GM20000 (cell line): ENCODE measurements at places on chromosomes 11 and 22.

DNA sequence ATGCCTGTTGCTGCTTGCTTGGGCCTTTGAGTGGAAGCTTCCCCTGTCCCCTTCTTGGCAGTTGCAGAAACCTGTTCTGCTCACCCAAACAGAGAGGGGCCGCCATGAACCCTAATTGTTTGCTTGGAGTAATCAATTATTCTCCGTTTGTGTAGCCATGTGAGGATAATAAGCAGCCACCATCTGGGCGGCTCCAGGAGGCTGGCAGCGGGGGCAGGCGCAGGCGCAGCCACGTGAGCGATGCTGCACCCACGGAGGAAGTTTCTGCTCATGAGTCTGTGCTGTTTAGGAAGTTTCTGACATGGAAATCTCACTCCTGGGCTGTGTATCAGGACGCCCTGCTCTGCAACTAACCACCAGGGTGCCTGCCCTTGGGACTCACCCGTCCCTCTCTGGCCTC lies 90.1 kb downstream of the MPPED1 start:
- no peak for DNase-seq

DNA sequence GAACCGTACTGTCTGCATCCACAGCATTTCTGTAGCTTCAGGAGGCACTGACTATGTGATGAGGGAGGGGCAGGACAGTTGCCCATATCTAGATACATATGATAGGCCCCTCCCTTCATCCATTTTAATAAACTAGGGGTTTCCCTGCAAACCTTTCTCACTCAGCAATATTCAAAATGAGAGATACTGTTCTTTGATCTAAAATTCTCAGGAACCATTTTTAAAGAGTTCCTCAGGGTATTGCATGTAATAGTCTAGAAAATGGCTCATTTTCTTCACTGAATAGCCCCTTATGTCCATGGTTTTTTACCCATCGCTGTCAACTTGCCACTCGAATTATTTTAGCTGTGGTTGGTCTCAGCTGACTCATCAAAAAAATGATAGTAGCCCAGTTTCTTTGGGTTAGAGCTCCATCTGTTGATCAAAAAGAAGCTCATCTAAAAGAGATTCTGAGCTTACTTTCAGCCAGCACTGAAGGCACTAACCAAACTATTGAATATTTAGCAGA lies 37.0 kb upstream of the DNAJB7 start:
- peak; percentile 63 for DNase-seq

DNA sequence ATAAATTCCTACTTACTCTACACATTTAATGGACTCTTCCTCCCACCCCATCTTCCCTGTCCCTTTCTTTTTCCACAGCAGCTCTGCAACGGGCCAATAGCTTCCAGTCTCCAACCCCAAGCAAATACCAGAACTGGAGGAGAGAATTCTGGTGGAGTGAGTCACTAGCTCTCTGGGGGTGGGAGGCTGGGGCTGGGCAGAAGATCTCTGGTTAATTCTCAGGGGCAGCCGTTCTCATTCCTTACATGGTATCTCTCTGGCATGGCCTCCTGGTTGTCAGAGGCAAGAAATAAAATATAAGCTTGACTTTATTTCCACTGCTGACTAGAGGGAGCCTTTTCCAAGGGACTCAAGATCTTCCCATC lies 90.4 kb upstream of the PARVA start:
- DNase-seq, result no peak

GRCh38 chr22:27716074-27716473 lies 85.5 kb downstream of the MN1 start:
- no peak for DNase-seq
